Astrocyte of the hippocampus (primary cell): ENCODE measurements at places on chromosomes 2 and 18.

- peak; percentile 21 for DNase-seq
These were observed 42.4 kb upstream of the KDM3A start for GRCh38 chr2:86398500-86399474.

GRCh38 chr2:38750011-38750890, 910 bp downstream of the SRSF7 start:
- DNase-seq = peak; percentile 68

DNA sequence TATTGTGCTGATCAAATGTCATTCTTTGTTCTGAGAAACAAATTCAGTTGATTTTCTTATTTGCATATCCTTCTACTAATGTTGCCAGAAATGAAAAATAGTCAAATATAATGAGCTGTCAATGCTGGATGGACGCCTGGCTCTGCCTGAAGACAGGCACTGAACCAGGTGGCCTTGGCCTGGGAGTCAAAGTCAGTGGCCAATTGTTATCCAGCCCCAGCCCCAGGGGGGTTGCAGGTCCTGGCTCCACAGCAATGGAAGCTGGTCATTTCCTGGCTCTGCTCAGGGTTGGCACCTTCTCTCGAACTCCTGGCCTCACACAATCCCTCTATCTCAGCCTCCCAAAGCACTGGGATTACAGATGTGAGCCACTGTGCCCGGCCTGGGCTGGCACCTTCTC, 176.8 kb upstream of the GLI2 start:
- DNase-seq = no peak

DNA sequence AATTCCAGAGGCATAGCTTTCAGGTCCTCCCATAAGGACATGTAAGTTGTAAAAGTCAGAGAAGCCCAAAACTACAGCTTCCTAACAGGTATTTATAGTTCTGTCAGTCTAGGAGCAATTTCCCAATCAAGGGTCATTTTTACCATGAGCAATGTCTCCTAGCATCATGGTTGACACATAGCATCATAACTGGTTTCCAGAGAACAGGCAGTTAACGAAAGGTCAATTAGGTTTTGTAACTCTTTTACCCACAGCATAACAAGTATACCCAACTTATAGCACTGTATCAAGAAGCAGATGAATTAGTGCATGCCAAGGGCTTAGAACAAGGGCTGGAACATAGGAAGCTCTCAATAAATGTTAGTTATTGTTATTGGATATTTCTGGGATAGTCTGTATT, 110.1 kb downstream of the MREG start:
- DNase-seq = no peak

DNA sequence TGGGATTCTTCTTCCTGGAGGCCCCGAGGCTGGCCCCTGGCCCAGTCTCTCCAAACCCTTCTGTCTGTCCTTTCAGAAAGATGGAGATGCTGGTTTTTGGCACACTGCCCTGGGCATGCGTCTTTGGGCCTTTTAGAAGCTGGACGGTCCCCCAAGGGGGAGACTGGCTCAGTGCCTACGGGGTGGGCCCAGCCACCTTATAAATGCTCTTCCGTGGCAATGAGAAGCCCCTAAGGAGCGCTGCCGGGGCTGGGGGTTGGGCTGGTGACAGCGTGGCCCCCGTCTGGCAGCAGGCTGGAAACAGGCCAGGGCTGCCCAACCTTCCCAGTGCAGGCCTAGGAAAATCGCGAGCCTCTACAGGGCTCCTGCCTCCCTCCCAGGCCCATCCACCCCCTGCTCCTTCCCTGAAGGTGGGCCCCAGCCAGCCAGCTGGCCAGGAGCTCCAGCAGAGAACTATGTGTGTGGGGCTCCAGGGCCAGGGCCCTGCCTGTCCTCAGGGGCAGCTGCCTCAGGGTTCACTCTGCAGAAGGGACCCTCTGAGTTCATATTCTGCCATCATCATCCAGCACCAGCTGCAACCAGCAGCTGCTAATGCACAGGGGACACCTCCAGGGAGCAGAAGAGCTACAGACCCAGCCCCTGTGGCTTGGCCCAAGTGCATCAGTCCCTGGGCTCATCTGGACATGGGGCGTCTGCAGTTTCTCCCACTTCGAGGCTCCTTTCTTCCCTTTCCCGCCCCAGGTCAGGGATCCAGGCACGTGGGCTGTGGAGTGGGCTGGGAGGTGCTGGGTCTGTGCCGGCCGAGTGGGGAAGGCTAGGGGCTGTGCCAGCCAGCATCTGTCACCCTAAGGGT, 107.6 kb upstream of the OTOS start:
- no peak for DNase-seq

GRCh38 chr2:149020432-149020851, 18.1 kb upstream of the LYPD6B start:
- DNase-seq = no peak

- DNase-seq = peak; percentile 71
These were observed at the start of gene NAB1 for GRCh38 chr2:190649035-190649797. NAB1 (plus strand) TSS chr2:190649083; CDS start chr2:190659177, 10,094 bp downstream.

- DNase-seq = no peak
These were observed 133.6 kb downstream of the PHLPP1 start for GRCh38 chr18:62848946-62849345.

DNA sequence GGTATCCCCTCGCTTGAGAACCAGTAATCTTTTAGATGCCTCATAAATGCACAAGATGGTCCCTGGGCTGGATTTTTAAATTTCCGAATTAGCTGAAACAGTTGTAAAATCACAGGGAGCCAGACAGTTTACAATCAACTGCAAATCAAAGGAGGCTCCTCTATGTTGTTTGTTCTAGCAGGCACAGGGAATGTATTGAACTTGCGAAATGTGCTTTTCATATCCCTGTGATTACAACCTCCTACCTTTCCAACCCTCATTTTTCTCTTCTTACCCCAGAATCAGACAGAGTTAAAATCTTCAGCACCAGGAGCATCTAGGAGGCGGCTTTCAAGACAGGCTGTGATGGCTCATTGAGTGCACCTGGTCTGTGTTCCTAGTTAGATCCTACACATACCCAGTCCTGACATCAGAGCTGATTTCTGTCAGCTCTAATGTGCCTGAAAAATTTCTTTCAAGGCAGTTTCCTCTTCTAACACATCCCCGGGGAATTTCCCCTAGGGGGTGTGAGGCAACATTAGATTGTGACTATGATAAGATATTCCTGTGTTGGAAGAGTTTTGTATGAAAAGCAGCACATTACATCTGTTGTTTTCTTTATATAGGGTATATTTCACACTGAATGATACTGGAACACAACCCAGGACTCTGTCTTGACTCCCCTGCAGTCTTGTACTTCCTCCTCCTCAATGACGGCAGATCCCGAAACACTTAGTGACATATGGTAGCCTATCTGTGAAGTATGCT, 17.9 kb upstream of the CAVIN2 start:
- no peak for DNase-seq

GRCh38 chr2:126449677-126450076, 206.3 kb upstream of the GYPC start:
- no peak for DNase-seq

DNA sequence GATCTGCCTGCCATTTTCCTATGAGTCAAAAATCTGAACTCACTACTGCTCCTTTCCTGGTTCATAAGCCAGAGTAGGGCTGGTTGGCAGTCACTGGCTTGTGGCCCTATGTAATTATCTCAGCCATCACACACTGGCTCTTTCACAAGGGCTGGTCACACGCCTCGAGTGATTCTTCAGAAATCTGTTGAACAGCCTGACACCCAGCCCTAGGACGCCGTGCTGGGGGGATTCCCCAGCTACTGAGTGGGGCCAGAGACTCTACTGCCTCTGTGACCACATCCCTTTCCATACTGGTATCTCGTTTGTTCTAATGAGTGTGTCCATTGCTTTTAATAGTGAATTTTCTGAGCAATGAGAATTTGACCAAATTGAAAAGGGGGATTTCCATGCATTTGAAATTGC, 45.8 kb upstream of the RBM44 start:
- no peak for DNase-seq

GRCh38 chr18:8966821-8967220, 135.7 kb upstream of the NDUFV2 start:
- no peak for DNase-seq

GRCh38 chr2:70042246-70042645, 45.0 kb upstream of the PCBP1 start:
- no peak for DNase-seq

GRCh38 chr2:38533757-38534545, 68.8 kb downstream of the HNRNPLL start:
- DNase-seq = peak; percentile 40

DNA sequence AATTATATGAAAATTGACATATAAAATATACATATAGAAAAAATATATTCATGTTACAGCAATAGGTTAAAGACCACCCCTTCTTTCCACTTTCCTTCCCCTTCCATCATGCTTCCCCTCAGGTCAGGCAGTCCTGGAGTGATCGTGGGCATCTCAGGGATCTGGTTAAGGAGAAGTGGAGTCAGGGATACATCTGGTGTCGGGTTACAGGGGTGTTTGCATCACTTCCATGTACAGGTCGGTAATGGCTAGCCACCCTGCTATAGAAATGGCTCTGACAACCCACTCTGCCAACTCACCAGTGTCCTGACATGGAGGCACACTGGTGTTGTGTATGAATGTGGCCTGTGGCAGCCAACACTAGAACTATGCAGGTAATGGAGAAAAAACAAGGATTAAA, 36.3 kb upstream of the LGALSL start:
- DNase-seq = no peak

- DNase-seq = no peak
These were observed 290.0 kb upstream of the CXCR4 start for GRCh38 chr2:136407952-136408318.
